ENCODE measurements at places on chromosomes 4 and X.

DNA sequence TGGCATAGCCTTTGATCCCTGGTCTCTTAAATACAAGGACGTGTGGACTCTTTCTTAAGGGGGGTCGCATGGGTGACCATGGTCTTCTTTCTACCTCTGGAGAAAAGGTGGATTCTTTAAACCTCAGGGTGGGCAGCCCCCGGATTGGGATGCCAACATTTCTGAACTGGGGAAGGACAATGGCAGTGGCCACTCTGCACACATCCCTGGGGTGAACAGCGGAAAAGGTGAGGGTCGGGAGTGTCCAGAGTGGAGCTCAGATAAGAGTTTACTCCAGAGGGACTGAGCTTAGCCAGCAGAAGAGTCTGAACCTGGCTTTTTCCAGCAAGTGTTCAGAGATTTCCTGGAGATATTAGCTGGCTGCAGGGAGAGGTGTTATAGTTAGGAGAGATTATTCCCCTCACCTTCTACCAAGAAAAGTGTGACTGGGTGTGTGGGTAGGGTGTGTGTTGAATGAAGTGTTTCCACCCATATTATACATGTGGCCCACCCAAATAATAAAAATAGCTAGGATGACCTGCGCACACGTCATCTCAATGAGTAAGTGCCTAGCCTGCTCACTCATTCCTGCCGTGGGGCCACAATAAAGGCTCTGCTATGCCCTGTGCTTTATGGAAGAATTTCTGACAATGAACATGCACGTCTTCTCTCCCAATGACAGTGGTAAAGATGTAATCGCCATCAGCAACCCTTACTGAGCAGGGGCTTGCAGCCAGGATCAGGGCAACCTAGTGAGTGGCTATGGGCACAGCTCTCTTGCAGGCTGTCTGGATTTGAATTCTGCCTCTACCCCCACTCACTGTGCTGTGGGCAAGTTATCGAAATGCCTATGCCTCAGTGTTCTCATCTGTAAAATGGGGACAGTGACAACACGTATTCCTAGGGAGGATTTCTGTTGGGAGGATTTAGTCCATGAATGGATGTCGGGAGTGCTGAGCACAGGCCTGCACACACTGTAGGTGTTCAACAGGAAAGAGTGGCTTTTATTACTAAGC lies 76.6 kb downstream of the SLC2A9 start:
- peak; percentile 3 for DNase-seq

- no peak for DNase-seq
Measured at GRCh38 chr4:120750152-120750525, 172.4 kb downstream of the PRDM5 start.

DNA sequence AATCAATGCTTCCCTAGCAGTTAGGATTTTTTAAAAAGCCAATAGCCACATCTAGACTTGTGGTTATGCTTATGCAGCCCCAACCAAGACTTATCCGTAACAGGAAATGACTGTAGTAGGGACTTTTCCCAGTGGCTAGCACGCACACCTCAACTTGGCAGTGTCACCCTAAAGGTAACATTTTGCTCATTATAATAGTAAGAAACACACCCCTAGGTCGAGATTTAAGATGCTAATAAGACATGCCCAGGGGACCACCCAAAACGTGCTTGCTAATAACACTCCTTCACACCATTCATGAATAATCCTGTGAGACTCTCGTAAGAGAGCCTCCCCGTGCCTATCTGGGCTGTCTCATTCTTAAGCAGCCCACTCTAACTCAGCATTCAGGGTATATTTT lies 195.3 kb downstream of the CHIC1 start:
- DNase-seq, result no peak

- peak; percentile 68 for DNase-seq
Measured at GRCh38 chrX:22135994-22136684, 104.0 kb downstream of the PHEX start.

- DNase-seq, result no peak
Measured at GRCh38 chr4:24754571-24754970, 40.8 kb upstream of the SOD3 start.

DNA sequence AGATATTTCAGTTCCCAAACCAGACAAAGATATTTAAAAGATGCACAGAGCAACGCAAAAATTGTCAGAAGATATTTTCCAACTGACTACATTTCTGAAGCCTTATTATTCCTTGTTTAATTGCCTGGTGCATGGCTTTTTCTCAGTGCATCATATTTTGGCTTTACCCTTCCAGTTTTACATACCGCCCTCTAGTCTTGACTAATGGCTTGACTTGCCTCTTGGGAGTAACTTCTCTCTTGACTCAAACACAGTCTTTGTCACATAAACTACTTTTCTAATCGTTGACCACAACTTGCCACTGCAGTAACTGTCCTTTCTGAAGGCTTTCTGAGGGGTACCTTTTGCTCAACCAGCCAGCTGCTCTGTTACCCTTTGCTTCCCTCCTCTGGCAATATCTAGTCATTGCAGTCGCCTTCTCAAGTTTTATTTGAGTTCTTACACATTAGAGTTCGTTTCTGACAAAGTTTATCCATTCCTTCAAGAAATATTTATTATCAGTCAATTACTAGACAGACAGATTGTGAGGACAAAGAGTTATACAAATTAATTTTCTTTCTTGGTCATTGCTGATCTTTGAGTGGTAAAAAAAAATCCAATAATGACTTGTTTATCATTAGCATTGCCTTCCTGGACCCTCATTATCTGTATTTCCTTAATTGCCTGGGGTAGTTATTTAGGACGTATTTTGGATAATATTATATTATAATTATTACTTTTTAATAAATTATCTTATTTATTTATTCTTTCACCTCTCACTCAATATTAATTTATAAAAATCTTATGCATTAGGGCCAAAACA lies 506.9 kb upstream of the PCDH10 start:
- DNase-seq, result peak; percentile 39

- DNase-seq, result peak; percentile 2
Measured at GRCh38 chr4:28973587-28974350, 1746.4 kb upstream of the PCDH7 start.
